Right ventricle myocardium superior (tissue), 1 donor: ENCODE measurements at places on chromosomes 5 and 9. TPM values are rescaled to one million over a fixed set of nuclear protein-coding genes. Genes with fewer than 3 reads are reported as not detected.

DNA sequence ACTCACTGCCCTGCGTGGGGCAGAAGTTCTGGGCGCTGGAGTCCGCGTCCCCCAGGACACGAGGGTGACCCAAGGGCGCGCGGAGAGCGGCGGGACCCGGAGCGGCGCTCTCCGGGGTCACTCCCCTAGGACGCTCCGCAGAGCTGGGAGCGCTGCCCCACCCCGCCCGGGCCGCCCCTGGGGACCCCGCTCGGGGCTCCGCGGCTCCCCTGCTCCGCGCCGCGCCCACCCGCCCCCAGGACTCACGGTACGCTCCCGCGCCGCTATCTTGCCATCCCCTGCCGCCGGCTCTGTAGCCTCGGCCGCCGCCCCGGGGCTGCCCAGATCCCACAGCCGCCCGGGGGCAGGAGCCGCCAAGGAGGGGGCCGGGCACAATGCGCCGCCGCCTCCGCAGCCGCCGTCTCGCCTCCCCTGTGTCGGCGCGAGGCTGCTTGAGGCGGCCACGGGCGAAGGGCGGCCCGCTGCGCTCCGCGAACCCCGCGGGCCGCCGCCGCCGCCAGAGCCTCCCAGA is 303 bp downstream of the LIFR start:
- DNase-seq, result no peak

GRCh38 chr9:16214677-16215352 is 655.7 kb downstream of the BNC2 start:
- DNase-seq, result no peak

- DNase-seq, result no peak
These were observed 110.9 kb upstream of the IL6ST start for GRCh38 chr5:56105511-56106291.

- no peak for DNase-seq
These were observed 22.7 kb downstream of the MED27 start for GRCh38 chr9:132056717-132057560.

GRCh38 chr5:76500633-76501393 is 97.7 kb downstream of the IQGAP2 start:
- DNase-seq, result no peak

The CCDC183 gene
- 1.5 TPM for total RNA-seq
